Breast epithelium (tissue), 4 donors: ENCODE measurements at places on chromosomes 3 and 15. TPM values are rescaled to one million over a fixed set of nuclear protein-coding genes. Genes with fewer than 3 reads are reported as not detected.

Gene IRAK2
- total RNA-seq, result 3.4 TPM

Gene LMCD1
- total RNA-seq, result 53.0 TPM

Gene STAG1
- 83.7 TPM for total RNA-seq

DNA sequence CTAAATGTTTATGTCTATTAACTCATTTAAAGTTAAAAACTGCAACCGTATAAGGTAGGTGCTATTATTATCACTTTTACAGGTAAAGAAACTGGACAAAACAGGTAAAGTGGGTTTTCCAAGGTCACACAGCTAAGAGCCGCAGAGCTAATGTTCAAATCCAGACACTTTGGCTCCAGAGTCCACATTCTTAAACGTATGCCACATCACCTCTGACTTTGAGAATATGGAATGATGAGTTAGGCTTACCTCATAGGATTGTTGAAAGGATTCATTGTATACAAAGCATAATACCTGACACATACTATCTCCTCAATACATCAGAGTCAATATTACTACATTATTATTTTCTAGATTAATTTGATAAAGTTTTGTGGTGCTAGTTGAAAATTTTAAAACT, 240.9 kb upstream of the STT3B start:
- no peak for DNase-seq

- no peak for DNase-seq
Observed at GRCh38 chr3:130658678-130659077, 88.0 kb downstream of the PIK3R4 start.

- no peak for DNase-seq
Observed at GRCh38 chr3:186705882-186706780, 11.0 kb upstream of the KNG1 start.

DNA sequence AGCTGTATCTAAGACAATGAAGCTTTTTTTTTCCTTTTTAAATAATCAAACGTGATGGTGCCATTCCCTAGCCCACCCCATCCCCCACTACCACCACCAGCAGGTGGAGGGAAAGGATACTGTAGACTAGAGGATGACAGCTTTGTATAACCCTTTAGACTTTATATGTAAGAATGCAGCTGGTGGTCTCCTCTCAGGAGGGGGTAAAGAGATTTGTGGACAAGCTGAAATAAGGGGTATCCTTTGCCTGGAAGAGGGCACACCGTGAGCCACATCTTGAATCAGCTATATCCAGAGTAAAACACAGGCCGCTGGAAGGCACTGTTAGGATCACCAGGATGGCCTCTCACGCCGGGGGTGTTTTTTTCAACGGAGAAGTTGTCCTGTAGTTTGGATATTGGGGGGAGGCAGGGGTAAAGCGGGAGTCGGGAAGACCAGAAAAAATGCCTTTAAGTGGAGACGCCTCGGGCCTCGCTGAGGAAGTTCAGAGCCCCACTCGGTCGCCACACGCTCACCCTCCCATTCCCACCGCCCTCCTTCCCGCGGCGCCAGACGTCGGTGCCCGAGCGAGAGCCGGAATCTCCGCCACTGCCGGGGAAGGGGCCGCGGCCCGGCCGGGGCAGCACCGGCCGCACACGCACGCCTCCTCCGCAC, 986 bp downstream of the KPNA4 start:
- no peak for DNase-seq

DNA sequence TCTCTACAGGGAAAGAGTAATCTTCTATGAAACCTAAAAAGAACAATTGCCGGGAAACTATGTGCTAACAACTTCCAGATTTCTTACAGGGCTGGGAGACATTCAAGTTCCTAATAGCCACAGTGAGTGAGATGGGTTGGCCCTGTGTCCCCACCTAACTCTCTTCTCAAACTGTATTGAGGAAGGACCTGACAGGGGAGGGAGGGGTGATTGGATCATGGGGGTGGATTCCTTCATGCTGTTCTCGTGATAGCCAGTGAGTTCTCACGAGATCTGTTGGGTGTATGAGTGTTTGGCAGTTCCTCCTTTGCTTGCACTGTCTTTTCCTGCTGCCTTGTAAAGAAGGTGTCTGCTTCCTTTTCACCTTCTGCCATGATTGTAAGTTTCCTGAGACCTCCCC, 958.7 kb downstream of the AGBL1 start:
- no peak for DNase-seq

- no peak for DNase-seq
Observed at GRCh38 chr3:62558549-62559112, 185.3 kb upstream of the FEZF2 start.

GRCh38 chr3:32460031-32460749, 42.5 kb downstream of the CMTM6 start:
- no peak for DNase-seq

DNA sequence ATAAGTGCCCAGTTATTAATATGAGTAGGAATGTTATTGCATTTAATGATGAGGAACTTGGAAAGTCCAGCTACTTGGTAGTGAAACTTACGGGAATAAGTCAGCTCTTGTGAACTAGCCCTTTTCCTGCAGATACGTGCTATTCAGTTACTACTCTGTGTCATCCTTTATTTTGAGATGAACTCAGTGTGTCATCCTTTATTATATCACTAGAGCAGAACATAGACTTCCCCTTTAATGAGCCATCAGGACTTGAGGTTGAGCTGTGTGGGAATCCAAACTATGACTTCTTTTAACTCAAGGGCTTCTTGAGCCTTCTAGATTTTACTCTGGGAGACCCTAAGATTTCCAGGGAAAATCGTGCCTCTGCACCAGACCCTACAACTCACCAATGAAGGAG, 3.6 kb downstream of the ACTC1 start:
- DNase-seq, result no peak

GRCh38 chr3:32422943-32423342, 31.3 kb downstream of the CMTM7 start:
- DNase-seq, result no peak
